ENCODE measurements at places on chromosomes 1 and 21.

DNA sequence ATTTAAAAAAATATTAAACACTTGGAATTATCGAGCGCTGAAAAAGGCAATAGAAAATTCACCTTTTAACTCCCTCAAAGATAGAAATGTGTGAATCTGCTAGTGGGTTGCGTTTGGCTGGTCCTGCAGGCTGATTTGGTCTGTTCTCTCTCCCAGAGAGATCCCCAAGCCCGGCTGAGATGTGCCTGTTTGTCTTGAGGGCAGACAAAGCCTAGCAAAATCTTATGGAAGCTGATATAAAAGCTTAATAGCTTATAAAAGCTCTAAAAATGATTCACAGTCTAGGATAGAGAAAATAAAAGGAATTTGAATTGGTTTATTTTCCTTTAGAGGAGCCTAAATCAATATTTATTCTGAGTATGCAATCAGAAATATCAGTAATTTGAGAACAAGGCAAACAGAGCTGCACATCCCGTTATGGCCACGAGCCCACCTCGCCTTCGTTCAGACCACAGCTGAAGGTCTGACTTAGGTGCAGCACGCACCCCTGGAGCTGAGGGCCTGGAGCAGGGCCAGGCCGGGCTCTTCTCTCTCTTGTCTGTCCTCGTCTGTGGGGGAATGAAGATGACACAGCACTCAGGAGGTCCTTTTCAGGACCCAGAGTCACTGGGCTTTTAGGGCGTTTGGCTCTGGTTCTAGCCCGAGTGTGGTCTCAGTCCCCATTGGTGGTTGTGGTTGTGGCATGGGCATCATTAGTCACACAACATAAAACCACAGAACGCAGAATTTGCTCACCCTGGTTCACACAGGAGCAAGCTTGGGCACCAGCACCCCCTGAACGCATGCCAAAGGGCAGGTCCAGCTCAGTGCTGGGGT lies 18.6 kb downstream of the PDE9A start:
- no peak for DNase-seq

DNA sequence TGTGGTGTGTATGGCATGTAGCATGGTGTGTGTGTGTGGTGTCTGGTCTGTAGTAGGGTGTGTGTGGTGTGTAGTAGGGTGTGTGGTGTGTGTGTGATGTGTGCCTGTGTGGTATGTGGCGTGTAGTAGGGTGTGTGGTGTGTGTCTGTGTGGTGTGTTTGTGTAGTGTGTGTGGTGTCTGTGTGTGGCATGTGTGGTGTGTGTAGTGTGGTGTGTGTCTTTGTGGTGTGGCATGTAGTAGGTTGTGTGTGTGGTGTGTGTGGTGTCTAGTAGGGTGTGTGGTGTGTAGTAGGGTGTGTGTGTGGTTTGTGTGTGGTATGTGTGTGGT lies 85.5 kb downstream of the SYT2 start:
- no peak for DNase-seq

DNA sequence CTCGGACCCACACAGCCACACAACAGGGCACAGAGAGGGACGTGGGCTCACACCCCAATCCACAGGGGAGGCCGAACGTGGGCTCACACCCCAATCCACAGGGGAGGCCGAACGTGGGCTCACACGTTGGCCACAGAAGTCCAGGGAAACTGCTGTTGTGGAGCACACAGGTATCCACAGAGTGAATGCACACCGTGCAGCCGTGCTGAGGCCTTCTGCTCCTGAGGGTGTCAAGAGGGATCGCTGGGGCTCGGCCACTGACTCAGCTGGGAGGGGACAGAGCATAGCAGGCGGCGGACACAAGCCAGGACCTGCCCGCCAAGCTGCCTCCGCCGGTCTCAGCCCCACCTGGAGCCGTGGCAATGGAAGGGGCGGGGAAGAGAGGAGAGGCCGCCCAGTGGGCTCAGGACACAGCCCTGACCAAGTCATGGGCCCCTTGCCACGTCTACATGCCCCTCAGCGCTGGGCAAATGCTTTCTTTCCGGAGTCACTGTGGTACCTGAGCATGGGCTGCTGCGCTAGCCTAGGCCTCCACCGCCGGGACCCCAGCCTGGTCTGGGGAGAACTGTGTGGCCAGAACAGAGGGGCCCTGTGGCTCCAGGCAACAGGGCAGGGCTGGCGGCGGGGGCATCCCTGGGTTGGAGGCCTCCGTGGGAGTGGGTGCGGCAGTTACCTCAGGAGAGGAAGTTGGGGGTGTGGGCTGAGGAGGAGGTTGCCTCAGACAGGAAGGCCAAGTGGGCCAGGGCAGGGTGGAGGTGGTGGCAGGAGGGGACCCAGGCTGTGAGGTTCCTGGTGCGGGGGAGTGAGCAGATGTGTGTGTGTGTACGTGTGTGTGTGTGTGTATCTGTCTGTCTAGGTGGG lies 1.2 kb downstream of the SYTL1 start:
- DNase-seq, result no peak

- no peak for DNase-seq
These were observed 1138.0 kb upstream of the TMPRSS15 start for GRCh38 chr21:19541602-19542001.

DNA sequence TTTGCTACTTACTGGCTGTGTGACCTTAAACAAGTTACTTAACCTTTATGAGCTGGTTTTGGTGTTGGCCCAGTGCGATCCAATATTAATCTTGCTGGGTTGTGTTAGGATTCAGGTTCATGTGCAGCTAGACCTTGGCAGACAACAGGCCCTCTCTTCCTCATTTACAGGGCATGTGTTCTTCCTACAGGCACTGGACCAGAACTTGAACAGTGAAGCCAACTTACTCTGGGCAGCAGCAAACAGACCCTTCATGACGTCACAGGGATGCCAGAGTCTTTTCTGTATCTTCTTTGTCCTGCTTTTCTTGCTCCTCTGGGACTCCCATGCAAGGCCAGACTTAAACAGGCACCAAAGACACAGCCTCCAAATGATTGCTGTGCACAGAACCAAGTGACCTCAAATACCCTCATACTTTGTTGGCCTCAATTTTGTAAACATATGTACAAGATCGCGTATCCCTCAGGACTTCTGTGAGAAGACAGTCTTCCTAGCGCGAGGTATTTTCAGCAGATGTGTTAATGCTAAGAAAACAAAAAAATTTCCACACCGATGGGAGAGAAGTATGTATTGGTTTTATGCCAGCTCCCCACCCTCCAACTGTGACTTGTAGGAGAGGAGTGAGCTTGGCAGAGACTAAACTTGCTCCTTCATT lies 73.7 kb downstream of the URB2 start:
- no peak for DNase-seq

GRCh38 chr1:211537253-211537652 lies 41.7 kb downstream of the SLC30A1 start:
- DNase-seq, result no peak

DNA sequence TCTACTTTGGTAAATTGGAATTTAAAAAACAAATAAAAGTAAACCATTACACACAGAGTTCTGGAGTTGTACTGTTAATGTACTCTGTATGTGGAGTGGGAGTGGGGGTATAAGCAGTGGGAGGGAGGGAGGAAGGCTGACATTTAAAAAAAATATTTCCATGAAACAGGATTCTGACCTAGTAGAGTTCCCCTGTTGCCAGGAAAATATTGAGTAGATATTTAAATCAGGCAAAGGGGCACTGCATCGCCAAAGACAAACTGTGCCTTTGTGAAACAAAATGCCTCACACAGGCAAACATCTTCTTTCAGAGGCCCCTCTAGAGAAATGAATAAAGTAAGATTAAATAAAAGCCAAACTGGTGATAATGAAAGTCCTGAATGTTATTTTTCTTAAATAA lies 87.8 kb downstream of the ERG start:
- no peak for DNase-seq

GRCh38 chr1:119279456-119280381 lies 88.9 kb upstream of the HAO2 start:
- DNase-seq, result no peak

- no peak for DNase-seq
These were observed 150.2 kb downstream of the IGSF21 start for GRCh38 chr1:18257778-18258177.

DNA sequence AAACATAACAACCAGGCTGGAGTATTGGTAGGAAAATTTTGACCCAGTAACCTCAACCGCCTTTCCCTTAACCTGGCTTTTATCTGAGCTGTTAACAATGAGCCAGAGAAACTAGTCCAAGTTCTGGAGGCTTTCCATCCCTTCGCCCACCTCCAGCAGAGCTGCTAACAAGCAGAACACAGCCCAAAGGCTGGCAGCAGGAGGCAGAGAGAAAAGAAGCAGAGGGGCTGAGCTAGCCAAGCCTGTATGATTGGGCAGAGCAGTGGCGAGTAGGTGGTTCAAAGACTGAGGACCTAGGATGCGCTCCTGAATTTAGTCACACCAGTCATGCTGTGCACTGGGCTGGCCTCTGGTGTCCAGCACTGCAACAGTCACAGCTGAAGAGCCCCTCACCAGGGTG lies 123.0 kb downstream of the TNR start:
- no peak for DNase-seq

DNA sequence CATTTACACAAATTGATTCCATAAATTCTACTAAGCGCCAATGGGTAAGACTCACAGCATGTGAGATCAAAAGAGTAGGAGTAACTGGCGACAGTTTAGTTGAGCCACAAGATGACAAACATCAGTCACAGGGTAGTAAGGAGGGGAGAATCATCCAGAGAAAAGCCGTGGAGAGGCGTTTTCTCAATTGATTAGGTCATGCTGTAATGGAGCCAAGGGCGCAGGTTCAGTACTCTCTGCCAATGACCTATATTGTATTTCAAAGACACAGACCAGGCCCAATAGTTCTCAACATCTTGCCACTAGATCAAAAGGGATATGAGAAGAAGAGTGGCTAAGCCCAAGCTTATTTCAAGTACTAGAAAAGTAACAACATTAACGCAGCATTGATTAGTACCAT lies 467.5 kb downstream of the SMYD3 start:
- no peak for DNase-seq

DNA sequence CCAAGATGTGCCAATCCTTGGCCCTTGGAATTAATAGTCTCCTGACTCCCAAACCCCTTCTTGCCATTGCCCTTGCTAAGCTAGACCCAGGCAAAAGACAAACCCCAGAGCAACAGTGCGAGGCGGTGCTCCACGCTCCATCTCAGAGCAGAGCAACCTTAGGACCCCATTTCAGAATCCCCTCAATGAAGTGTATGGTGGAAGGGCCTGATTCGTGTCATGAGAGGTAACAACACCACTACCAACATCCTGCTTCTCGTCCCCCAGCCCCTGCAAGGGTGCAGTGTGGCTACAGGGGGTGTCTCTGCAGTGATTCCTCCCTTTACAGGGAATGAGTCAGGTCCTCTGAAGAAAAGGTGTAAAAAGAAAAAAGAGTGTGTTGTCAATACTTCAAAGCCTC lies 103.9 kb upstream of the IRF2BP2 start:
- no peak for DNase-seq

DNA sequence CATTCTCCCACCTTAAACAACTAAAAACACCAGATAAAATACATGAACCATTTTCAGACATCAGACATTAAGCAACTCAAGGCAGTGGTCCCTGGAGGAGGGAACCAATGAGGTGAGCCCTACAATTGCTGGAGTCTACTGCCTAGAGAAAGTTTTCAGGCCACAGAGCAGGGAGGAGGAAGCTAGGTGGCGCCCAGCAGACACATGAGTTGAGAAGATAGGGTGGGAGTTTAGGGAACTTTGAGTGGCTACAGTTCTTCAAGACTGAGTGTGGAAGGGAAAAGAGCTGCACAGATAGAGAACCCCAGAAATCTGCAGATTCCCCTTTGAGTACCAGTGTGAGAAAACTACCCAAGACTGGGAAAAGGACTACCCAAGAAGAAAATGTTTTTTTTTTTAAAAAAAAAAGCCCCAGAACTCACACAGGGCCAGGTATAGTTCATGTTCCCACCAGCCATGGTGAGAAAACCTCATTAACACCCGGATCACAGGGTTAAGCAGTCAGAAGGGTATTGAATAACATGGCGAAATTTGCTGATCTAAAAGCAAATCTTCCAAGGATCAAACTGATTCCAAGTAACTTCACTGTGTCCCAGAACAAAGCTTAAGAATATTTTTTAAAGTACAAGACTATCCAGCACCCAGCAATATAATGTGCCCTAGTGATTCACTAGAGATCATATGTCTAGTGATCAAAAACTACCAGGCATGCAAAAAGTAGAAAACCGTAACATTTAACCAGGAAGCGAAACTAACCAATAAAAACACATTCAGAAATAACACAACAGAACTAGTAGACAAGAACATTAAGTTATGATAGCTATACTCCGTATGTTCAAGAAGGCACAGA lies 12.0 kb downstream of the ALDH9A1 start:
- DNase-seq, result no peak

DNA sequence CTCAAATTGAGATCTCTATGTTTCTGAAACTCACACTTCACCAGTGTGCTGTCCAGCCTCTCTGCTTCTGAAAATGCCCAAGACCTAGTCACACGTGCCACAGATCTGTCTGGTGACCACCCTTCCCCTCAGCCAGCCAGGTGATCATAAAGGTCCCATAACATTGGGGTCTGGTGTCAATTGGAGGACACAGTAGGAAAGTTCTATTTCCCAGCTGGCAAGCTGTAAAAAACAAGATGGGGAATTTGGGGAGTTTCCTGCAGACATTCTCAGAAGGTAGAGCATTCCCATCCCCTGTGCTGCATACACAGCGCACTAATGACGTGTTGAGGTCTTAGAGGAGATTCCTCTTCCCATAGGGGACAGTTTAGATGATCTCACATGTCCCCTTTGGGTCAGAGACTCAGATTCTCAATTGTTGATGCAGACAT lies 50.1 kb downstream of the RPS6KA1 start:
- DNase-seq, result no peak

- DNase-seq, result no peak
These were observed 80.1 kb upstream of the CD55 start for GRCh38 chr1:207241164-207241934.

DNA sequence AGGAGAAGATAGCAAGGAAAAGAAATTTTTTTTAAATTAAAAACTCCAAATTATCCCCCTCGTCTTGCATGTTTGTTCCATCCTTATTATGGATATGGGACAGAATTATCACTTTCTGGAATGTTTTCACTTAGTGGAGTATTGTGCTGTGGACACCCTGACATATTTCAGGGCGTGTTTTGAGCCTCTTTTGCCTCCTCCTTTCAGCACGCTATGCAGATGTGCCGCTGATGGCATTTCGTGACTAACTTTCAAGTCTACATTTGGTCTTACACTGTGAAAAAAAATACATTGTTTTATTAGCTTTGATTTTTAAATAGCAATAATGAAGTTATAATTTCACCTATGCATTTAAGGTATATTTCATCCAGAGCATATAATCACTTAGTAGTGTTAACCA lies 738.7 kb downstream of the LTN1 start:
- DNase-seq, result no peak

- no peak for DNase-seq
These were observed 27.4 kb downstream of the PHGDH start for GRCh38 chr1:119739150-119739549.

DNA sequence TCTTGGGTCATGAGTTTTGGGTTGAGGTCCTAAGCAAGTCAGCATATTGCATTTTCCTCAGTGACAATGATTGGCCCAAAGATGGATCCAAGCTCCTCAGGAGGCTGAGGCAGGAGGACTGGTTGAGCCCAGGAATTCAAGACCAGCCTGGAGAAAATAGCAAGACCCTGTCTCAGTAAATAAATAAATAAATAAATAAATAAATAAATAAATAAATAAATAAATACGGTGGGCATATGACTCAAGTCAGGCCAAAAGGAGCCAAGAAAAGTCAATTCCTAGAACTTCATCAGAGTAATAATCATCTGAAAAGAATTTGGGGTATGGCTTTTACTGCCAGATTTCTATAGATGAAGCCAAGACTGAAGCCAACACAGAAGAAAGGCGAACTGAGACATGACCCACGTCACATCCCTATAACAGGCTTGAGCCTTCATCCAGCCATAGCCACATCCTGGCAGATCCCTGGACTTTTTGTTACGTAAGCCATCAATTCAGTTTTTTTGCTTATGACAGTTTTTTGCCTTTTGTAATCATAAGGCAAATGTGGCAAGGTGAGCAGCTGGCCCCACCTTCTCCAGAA lies 88.5 kb upstream of the NFASC start:
- DNase-seq, result no peak

Data from stimulated activated CD8-positive, alpha-beta memory T cell treated with anti-CD3 and anti-CD28 coated beads, Interleukin-7, amount 100 ng/mL, for 48 hours (primary cell).